ENCODE measurements at places on chromosomes 2 and 18.

DNA sequence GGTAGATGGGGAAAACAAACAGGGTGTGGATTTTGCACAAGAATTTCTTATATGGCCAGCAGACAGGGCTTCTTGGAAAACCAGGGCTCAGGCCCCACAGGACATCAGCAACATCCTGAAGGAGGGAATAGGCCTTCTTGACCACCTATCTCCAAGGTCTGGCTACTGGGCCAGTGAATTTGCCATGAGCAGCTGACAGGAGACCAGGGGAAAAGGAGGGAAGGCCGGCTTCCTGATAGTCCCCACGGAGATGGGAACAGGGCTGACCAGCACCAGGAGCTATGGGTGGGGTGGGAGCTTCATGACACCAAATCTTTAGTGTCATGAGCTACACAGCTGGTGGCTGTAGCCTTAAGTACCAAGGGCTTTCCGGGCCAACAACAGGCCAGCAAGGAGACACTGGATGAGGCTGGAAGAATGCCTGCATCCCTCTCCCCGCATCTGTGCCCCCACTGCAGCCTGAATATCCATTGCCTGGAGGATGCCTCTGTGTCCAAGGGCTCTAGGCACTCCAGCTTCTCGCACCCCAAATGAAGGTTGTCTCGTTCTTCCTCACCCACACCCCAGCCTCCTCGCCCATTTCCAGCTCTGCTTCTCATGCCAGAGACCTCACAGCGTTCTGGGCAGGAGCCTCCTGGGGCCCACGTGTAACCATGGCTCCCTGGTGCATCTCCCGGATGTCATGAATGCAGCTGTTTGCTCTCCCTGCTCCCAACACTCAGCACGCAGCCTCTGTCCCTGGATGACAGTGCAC is 74.8 kb downstream of the EMX1 start:
- peak; percentile 32 for DNase-seq

- DNase-seq: no peak
Measured at GRCh38 chr2:2253172-2254016, 77.7 kb downstream of the MYT1L start.

GRCh38 chr18:49610022-49610445 is 48.2 kb downstream of the LIPG start:
- no peak for DNase-seq

DNA sequence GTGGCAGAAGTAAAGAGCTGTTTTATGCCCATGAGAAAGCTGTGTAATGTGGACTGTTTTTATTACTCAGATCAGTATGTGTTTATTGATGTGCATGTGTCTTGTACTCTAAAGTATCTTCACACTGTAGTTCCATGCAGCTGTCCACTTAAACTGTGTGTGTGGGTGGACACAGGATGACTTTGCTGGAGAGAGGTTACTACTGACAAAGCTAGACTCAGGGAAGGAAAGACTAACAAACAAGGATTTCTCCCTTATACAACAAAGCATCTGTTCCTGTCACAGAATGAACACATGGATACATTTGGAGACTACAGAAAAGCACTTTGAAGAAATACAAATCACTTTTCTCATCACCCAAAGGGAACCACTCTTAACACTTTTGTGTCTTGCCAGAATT is 10.0 kb downstream of the FHOD3 start:
- DNase-seq: no peak

- DNase-seq: no peak
Measured at GRCh38 chr2:239916205-239917124, 108.7 kb downstream of the NDUFA10 start.

- DNase-seq: no peak
Measured at GRCh38 chr18:68034296-68034695, 517.8 kb upstream of the DSEL start.

- no peak for DNase-seq
Measured at GRCh38 chr2:136136931-136137330, 19.0 kb upstream of the CXCR4 start.

GRCh38 chr2:120453635-120453998 is 107.7 kb downstream of the INHBB start:
- DNase-seq: no peak
